ENCODE measurements at places on chromosomes 12 and 14.

DNA sequence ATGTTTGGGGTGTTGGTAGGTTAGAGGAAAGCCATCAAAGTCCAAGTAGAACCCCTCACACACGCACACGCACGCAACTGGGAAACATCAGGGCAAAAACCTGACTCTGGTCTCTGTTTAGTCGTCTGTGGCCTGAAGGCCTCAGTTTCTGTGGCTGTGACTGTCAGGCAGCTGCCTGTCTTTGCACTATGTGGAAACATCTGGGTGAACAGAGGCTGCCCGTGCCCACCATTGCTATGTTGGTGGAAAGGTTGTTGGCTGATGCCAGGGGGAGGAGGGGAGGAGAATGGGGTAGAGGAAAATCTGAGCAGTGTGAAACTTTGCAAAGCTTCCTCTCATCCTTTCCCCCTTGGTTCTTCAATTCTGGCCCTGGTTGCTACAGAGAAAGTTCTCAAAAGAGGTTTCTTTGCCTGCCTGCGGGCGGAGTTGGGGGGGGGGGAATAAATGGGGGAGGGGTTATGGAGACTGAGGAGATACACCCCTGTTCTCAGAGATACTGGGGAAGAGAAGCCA lies 7.5 kb downstream of the HOXC10 start:
- no peak for DNase-seq

- no peak for DNase-seq
Measured at GRCh38 chr14:68536018-68536410, 256.9 kb downstream of the ZFP36L1 start.

- DNase-seq: no peak
Measured at GRCh38 chr12:117622741-117623140, 261.3 kb upstream of the NOS1 start.

DNA sequence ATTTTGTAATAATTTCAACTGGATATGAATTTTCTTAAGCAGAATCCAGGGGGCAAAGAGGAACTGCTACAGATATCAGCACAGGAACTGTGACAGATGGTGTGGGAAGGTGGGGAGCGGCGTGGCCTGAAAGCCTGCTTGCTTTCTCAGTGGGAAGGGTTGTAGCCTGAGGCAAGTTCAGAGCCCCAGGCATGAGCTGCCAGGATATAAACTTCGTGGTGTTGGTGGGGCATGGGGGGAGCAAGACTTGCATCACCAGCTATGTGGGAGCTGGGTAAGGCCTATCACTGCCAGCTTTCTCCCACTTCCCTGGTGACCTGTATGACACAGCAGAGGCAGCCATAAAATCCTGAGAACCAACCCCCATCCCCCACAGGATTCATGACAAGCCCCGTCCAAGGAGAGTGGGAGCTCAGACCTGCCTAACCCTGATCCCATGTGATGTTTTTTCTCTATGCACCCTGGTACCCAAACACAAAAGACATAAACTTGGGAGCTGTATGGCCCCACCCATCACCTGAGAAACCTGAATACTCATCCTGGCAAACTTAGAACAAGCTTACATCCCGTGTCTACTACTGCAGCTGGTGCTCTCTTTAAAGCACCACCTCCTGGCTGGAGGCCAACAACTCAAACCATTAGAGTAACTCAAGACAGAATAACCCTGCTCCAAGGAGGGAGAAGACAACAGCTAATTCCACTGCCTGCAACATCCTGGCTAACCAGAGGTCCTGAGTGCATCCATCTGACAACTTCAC lies 16.5 kb downstream of the CLEC1A start:
- DNase-seq: no peak
